ENCODE measurements at places on chromosomes 5 and 9.

GRCh38 chr9:19975499-19975898 is 186.7 kb upstream of the SLC24A2 start:
- DNase-seq = no peak

GRCh38 chr9:114898741-114899140 is 31.6 kb downstream of the TNFSF8 start:
- peak; percentile 63 for DNase-seq

GRCh38 chr9:120532891-120533290 is 47.1 kb downstream of the CDK5RAP2 start:
- no peak for DNase-seq

- no peak for DNase-seq
These were observed 729 bp upstream of the HAND1 start for GRCh38 chr5:154478752-154479159.

DNA sequence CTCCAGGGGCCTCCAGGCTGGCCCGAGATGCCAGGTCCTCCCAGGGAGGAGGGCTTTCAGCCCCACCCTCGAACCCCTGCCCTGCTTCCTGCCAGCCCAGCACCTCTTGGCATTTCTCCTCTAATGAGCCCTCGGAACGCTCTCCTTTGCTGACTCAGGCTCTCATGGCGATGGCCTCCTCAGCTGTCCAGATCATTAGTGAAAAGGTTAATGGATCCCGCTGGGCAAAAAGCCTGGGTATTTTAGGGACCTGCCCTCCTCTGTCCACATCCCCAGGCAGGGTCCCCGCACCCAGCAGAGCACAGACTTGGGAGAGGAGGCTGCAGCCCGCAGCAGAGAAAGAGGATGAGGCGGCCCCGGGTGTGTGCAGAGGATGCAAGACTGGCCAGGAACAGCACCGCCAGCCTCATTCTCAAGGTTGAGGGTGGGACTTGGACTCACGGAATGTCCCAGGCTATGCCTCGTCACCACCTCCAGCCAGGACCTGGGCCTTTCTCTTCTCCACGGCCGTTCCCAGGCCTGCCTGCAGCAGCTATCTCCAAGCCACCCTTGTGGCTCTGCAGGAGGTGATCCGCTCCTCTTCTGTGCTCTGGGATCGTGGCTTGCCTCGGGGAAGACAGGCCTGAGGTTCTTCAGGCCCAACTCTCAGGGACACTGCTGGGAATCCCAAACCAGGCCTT is 23.0 kb upstream of the ADAMTS2 start:
- no peak for DNase-seq

- DNase-seq = no peak
These were observed 35.5 kb downstream of the PIP5K1B start for GRCh38 chr9:68740561-68740960.

DNA sequence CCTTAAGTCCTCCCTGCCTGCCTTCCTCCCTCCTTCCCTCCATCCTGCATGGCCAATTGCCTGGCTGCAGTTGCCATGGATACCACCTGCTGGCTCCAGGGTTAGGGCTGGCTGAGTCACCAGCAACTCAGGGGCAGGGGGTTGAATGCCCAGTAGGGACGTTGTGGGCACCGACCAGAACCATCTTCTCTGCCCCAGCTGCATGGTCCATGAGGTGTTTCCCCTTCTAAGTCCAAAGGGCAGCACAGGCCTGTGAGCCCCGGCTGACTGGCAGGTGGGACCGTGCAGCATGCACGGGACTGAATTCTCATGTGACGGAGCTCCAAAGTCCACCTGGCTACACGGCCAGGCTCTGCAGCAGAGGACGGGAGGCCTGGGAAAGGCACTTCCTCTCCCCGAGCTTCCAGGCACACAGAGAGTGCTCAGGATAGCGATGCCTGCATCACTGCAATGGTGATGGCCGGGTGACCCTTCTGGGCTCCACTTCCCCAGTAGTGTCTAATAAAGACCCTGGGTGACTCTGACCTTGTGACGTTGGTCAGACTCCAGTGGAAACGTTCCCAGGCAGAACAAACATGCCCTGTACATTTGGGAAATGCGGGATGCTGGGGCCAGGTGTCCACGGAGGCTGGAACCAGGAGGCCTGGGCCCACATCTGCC is 5.7 kb downstream of the ASS1 start:
- DNase-seq = no peak

- DNase-seq = no peak
These were observed 7.9 kb upstream of the RFESD start for GRCh38 chr5:95638632-95639031.

DNA sequence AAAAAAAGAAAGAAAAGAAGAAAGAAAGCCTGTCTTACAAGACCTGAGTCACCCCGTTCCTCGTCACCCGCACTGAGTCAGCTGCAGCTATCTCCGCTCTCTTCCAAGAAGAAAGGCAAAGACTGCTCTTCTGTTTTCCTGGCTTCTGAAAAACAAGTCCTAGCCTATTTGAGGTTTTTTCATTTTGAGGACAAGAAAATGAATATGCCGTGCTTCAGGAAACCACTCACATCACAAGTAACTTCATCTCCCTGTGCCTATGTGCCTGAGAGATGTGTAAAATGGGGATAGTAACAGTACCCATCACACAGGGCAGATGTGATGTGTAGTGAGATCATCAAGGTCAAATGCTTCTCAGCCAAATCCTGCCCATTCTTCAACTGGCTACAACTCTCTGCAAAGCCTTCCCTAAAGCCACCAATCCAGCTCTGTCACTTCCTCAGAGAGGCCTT is 78.4 kb downstream of the GLDC start:
- DNase-seq = peak; percentile 13

DNA sequence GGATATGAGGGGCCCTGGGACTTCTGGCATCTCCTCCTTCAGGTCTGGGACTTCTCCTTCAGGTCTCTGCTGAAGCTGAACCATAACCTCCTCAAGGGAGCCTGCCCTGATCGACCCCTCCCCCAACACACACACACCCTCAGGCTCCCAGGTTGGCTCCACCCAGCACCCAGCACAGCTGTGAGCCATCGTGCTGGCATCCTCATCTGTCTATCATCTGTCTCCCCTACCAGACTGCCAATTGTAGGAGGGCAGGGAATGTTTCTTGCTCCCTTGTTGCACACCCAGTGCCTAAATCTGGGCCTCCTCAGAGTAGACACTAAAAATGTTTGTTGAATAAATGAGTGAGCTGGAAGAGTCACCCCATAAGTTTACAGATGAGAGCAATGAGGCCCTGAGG is 71.4 kb downstream of the LRSAM1 start:
- no peak for DNase-seq

GRCh38 chr9:86557063-86557766 is 203.0 kb upstream of the TUT7 start:
- no peak for DNase-seq

- no peak for DNase-seq
These were observed 144.0 kb downstream of the MYO10 start for GRCh38 chr5:16791904-16792597.

GRCh38 chr9:133862585-133863256 is 124.6 kb upstream of the SARDH start:
- DNase-seq = no peak

DNA sequence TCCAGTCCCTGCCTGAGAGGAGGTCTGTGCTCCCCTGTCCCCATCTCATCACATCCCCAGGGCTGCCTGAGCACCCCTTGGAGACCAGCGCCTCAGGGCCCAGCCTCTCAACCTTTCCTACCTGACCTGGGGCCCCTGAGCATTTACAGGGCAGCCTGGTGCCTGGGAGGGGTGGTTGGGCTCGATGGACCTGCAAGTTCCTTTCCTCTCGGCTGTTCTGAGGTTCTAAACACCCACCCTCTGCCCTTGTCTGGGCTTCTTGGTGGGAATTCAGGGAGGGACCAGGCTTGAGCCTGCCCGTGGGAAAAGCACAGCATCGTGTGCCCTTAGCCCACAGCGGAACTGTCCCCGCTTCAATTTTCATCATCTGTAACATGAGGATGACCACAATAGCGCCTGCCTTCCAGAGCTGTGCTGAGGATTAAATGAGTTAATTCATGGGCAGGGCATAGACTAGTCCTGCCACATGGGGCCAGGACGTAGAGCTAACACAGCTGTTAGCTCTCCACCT is 91.0 kb upstream of the SH3PXD2B start:
- no peak for DNase-seq

- no peak for DNase-seq
These were observed 18.6 kb upstream of the ADRB2 start for GRCh38 chr5:148807851-148808250.

GRCh38 chr5:55177078-55177477 is 4.1 kb upstream of the CDC20B start:
- DNase-seq = no peak

DNA sequence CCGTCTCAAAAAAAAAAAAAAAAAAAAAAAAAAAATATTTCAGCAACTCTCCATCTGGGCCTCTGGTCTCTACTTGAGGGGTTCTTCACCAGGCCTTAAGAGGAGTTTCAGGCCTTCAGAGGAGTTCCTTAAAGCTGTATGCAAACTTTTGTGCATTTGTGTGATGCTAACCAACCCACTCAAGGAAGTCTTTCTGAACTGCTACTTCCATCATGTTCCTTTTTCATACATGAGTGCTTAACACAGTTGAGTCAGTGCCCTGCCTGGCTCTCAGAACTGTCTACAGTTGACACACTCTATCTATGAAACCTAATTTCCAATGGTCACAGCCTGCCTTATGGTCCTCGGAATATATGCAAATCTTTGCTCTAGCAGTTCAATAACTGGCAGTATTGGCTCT is 146.5 kb downstream of the MEF2C start:
- no peak for DNase-seq

GRCh38 chr9:3526997-3527940 is 1.5 kb upstream of the RFX3 start:
- DNase-seq = no peak

GRCh38 chr9:135456436-135457104 is 23.0 kb upstream of the PPP1R26 start:
- no peak for DNase-seq

DNA sequence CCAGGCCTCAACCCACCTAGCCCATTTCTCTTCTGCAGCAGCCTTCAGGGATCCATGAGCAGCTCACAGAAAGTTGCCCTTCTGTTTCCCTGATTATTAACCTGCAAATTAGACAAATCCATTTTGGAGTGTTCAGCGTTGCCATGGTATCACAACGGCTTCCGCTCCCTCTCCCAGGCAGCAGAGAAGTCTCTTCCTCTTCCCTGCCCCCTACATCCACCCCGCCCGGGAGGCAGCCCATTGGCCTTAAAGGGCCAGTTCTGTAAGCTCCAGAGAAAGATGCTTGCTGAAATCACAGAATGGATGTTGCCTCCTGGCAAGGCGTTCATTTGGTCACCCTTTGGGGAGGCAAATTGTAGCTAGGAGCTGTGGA is 47.7 kb upstream of the BOD1 start:
- DNase-seq = no peak

DNA sequence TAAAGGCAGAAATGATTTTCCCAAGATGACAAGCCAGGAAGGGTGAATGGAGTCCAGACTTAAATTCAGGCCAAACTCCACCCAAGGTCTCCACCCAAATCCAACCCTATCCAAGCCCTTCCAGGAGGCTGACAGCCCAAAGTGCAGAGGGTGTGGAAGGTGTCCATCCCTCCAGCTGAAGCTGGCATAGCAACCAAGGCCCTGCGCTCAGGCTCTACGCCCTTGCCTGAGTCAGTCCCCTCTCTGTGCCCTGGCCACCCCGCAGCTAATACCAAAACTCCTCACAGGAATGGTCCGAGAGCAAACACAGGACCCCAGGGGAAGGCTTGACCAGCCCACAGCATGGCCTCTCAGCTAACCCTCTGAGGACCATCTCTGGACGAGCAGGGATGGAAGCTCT is 2.1 kb downstream of the SEPTIN8 start:
- no peak for DNase-seq

- no peak for DNase-seq
These were observed 53.8 kb downstream of the RAPGEF1 start for GRCh38 chr9:131685753-131686706.

- no peak for DNase-seq
These were observed 101.9 kb downstream of the SLC28A3 start for GRCh38 chr9:84238652-84239051.

DNA sequence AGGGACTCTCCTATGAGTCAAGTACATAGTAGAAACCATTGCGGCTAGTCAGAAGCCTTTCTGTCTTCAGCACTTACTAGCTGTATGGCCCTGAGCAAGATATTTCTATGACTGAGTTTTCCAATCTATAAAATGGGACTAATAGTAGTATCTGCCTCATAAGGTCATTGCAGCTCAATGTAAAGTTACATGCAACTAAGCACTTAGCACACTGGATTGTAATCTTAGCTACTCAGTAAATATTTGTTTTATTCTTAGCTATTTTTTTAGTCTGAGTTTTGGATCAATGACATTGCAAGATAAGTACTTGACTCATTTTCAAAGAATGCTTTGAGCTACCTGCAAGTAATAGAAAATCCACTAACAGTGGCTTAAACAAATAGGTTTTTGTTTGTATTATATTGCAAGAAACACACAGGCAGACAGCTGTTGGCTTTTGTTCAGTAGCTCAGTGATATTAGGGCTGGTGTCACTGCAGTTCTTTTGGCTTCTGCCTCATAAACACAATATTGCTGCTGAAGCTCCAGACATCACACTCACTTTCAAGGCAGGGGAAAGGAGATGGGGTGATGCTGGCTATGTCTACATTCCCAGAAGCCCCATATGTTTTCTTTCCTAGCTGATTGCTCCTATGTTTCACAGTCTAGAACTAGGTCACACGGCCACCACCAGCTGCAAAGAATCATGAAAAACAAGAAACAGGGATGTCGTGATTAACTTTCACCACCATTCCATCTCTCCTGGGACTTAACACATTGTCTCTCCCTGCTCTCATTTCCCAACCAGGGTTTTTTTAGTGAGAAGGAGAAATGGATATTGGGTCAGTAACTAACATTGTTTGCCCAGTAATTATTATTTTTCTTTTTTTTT is 26.9 kb upstream of the FAT2 start:
- no peak for DNase-seq

DNA sequence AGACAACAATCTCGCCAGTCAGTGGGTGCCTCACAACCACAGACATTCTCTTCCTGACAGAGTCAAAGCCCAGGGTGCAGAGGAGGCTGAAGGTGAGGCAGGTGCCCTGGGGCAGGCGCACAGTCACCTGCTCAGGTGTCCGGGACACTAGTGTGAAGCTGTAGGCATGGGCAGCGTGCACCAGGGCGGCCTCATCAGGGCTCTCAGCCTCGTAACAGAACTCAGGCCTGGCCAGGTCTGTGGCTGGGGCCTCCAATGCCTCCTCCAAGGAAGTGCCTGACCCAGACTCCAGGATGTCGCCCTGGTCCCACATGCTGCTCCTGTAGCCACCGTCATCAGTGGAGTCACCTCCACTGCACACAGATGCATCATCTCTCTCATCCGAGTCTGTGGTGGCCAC is 198.7 kb downstream of the PTTG1 start:
- DNase-seq = no peak

GRCh38 chr5:97726106-97726505 is 543.1 kb upstream of the RIOK2 start:
- no peak for DNase-seq

Measured in activated CD4-positive, alpha-beta T cell treated with anti-CD3 and anti-CD28 coated beads, Interleukin-2, amount 50 U/mL, for 4 hours (primary cell).